Hematopoietic multipotent progenitor cell treated with erythropoietin and hydrocortisone succinate and interleukin-3 and kit ligand, for 4 days (in vitro differentiated cells): ENCODE measurements at places on chromosomes 7 and 10.

GRCh38 chr7:29606287-29606721 is 42.7 kb downstream of the PRR15 start:
- DNase-seq: peak; percentile 80

- DNase-seq: no peak
These were observed 288.6 kb upstream of the SEMA3D start for GRCh38 chr7:85475476-85475875.

DNA sequence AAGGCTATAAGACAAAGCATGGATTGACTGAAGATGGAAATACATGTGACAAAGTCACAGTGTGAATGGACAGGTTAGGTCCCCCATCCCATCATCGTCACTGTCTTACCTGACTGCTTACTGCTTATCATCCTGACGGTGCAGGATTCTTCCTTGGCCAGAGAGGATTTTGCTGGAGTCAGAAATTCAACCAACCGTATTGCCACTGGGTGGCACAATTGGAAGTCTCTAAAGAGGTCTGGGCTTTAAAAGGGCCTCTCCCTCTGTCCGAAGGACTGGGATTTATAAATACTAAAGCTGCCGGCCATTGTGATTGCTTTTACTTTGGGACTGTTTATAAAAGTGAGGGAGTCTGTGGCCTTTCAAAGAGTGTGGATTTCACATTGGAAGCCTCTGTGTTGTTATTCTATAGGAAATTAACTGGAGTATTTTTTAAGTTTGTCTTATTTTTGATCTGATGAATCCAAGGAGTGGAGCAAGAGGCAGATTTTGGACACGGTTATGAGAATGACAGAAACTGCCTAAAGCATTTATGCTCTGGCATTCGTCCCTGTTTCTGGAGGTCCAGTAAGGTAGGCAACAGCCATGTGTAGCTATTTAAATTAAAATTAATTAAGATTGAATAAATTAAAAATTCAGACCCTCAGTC is 113.3 kb upstream of the CREB5 start:
- DNase-seq: peak; percentile 57

DNA sequence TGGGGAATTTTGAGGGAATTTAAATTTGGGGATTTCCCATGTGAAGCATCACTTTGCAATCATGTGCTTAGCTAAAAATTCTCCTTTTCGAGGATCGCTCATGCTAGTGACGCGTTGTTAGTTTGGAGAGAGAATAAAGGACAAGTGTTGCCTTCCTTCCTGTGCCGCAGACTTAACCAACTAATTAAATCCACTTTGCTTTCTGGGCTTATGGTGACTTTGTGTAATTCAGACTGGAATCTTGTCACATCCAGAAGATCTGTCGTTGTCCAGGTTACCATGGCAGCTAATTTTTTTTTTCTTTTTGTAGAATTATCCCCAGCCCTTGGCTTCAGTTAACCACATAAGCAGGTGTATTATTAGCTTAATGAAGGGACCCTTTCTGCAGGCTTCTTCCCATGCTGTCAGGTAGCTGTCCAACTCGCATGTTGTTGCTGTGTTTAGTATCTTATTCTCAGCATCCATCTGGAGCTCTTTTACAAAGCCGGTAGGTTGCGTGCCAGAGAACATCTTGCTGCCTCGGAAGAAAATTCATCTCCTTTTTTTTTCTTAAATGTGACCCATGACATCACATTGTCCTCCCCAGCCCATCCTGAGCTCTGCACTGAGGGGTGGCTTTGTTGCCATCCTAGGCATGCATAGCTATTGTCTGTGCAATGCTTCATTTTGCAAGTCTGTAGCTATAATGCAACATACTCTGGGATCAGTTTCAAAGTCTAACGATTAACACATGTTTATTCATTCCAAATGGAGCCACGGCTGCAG is 47.2 kb upstream of the NRP1 start:
- DNase-seq: no peak

DNA sequence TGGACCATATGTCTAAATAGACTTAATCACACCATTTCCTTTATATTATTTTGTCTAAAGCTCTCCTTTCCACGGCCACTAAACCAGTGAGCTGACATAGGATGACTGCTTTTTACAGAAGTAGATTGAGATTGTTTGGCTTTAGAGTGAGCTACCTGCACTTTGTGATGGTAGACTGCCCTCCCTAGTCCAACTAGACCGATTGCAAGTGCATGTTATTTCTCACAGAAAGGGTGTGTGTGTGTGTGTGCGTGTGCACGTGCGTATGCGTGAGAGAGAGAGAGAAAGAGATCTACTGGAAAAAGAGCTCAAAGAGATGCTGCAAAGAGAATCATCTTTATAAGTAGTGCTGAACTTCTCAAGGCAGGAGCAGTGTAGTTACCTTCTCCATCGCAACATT is 60.7 kb downstream of the VCL start:
- DNase-seq: peak; percentile 72

GRCh38 chr10:26574783-26575182 is 122.7 kb upstream of the PDSS1 start:
- peak; percentile 69 for DNase-seq

DNA sequence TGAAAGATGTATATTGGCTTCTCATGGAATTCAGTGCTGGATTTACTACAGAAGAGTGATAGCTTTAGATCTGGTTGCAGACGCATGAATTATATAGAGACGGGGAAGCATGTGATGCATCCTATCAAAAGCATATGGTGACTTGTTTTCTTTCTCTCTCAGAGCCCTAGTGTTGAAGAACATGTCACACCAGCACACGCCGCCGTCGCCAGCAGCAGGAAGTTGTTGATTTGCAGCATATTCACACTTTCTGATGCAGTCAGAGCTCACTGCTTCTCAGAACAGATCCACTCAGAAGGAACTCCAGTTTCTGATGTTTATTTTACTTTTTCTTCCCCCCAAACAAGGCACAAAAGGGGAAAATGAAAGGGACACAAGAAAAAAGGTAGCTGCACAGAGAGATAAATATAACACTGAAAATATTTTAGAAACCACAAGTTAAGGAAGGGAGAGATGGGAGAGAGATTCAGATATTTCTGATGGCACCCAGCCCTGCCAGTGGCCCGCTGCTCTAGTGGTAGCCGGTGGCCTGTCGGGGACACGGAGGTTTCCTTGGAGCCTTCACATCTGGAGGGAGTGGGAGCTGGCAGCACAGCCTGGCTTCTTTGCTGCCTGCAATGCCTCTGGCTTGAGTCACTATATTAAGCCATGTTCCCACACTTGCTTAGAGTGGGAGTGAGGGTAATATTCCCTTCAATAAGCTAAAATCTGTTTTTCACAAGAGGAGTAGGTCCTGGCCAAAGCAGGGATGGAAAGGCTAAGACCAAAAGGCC is 123.2 kb downstream of the NRP1 start:
- peak; percentile 16 for DNase-seq

GRCh38 chr10:100998991-100999741 is 442 bp upstream of the LZTS2 start:
- DNase-seq: peak; percentile 87

- no peak for DNase-seq
These were observed 23.4 kb upstream of the SGCE start for GRCh38 chr7:94679358-94679757.

GRCh38 chr7:8190119-8190895 is 71.7 kb downstream of the ICA1 start:
- peak; percentile 86 for DNase-seq

DNA sequence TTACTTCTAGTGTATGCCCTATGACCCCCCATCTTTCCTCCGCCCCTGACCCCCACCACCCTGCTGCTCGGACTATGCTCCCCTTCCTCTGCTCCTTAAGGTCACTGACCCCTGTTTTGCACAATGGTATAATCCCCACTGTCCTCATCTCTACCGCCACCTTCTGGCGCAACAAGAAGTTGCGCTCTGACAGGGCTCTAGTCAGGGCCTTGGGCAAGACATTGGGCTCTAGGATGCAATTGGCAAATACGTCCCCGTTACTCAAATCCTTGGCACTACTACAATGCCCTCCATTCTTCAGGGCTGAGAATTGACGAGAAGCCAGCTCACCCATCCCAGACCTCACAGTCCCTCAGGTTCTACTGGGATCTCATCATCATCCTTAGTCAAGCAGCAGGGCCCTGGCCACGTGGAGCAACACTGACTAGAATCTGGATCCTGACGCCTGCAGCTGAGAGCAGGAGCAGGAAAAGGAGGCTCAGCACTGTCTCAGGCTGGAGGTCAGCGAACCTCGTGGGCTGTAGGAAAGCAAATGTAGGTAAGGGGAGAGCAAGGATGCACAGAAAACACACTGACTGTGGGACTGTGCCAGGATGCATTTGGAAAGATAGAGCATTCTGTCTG is 10.6 kb downstream of the LRIT2 start:
- peak; percentile 65 for DNase-seq

- no peak for DNase-seq
These were observed 113.2 kb upstream of the IFRD1 start for GRCh38 chr7:112336936-112337576.

- peak; percentile 41 for DNase-seq
These were observed 128.5 kb upstream of the COL1A2 start for GRCh38 chr7:94266238-94266644.

DNA sequence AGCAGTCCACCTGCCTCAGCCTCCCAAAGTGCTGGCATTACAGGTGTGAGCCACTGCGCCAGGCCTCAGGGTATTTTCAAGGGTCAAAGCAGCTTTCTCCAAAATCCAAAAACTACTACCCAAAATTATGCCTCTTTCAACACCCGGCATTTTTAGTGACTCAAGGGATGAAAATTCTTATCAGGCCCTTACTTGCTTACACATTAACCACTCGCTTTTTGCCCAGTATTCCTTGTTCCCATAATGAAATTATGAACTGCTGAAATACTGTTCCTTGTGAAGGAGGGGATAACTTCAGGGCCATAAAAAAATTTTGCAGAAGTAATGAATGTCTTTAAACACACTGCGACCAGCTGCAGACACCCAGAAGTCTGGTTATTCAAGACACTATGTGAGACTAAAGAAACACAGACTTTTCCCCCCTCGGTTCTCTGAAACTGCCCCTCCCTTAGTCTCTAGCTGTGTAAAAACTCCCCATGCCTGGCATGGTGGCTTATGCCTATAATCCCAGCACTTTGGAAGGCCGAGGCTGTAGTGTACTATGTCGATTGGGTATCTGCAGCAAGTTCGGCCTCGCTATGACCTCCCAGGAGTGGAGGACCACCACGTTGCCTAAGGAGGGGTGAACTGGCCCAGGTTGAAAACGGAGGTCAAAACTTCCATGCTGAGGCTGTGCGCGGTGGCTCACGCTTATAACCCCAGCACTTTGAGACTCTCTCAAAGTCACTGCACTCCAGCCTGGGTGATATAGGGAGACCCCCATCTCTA is 12.0 kb downstream of the FXYD4 start:
- peak; percentile 25 for DNase-seq

DNA sequence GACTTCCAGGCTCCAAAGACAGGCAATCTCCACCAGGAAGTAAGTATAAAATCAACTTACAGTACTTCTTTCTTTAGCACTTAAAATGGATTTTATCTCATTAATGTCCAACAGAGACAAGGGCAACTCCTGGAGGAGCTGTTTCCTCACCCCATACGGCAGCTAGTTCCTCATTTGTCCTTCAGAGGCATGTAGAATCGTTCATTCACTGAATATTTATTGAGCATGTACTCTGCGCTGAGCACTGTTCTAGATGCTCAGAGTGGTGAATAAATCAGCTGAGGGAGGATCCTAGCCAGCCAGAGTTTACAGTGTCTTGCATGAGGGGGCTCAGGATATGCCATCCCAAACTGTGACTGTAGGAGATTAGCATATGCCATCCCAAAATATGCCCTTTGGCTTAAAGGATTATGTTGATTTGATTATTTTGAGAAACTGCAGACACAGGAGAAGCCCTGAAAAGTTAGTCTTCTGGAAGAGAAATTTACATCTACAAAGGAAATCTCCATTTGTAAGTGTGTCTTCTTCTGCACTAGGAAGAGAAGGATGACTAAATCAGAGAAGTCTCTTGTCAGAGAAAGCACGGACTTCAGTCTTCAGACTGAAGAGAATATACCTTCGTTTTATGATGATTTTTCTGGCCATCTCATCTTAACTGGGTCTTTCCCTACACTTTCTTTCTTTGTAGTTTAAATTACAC is 66.9 kb downstream of the BAMBI start:
- peak; percentile 29 for DNase-seq

- no peak for DNase-seq
These were observed 308.4 kb downstream of the SKIDA1 start for GRCh38 chr10:21217107-21217506.

DNA sequence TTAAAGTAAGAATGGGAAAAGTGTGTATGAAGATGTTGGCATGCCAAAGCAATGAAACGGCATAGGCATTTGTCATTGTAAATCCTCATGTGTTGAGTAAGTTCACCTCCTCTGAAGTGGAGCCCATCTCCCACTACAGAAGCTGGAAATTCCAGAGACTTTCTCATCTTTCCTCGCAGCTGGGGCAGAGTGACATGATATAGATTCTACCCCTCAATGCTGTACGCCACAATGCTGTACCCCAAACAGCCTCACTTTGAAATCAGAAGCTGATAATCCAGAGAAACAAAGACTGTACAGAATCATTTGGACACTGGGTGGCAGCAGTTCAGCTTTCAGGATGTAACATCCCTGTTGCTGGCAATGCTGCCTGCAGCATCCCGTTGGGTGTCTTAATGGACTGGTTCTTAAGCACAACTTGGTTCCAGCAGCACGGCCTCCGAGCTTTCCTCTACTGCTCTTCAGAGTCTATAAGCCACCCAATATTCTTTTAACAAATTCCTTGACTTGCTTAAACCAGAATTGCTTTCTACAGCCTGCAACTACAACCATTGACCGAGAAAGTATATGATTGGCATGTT is 18.8 kb downstream of the ZC3HAV1L start:
- DNase-seq: peak; percentile 90

- peak; percentile 23 for DNase-seq
These were observed 5.1 kb downstream of the PRLHR start for GRCh38 chr10:118590334-118590733.

GRCh38 chr7:127674361-127674760 is 22.4 kb downstream of the SND1 start:
- DNase-seq: no peak

- DNase-seq: no peak
These were observed 1010.9 kb upstream of the PHF14 start for GRCh38 chr7:9962742-9963141.

- no peak for DNase-seq
These were observed 139.4 kb upstream of the PHYHIPL start for GRCh38 chr10:59037018-59037389.

GRCh38 chr7:101784292-101785127 is 32.9 kb upstream of the CUX1 start:
- peak; percentile 29 for DNase-seq

DNA sequence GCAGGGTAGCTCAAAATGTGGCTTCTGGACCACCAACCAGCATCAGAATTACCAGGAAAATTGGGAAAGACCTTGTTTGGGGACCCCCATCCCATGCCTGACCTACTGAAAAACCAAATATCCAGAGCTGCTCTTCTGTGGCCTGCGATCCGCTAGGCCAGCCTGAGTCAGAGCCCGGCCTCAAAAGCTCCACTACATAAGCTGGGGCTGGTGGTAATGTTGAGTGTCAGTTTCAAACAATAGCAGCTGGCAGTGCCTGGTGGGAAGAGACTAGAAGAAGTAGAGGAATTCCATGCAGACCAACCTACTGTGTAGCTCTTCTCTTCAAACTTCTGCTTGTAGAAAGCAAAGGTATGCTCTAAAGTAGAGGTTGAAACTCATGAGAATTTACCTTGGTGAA is 52.0 kb downstream of the KLRG2 start:
- no peak for DNase-seq
